ENCODE measurements at places on chromosomes 13 and 19. TPM values are rescaled to one million over a fixed set of nuclear protein-coding genes. Genes with fewer than 3 reads are reported as not detected.

DNA sequence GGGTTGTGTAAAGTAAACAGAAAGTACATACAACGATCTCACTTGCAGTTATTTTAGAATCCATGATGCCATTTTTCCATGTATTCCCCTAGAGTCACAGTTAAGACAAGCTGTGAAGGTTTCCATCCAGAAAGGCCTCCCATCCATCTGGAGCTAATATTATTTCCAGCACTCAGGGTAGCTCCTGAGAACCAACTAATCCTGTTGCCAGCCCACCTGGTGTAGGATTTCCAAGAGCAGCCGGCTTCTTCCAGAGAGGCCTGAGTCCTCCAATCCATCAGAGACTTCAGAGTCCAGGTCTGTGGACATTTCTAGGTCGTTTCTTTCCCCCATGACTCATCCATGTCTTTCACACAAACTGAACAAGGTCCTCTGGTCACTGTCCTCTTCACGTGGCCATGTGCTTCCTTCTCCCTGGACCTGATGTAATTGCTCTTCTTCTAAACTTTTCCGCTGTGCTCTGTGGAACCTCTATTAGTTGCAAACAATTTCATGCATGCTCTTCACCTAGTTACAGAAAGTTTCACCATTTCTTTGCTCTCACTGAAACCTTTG lies 270.3 kb upstream of the TMTC4 start:
- H3K27ac ChIP-seq, result no peak overlapping the region
- no peaks in the 10 kb centered on the region for H3K4me1 ChIP-seq
- no peaks in the 10 kb centered on the region for H3K36me3 ChIP-seq

DNA sequence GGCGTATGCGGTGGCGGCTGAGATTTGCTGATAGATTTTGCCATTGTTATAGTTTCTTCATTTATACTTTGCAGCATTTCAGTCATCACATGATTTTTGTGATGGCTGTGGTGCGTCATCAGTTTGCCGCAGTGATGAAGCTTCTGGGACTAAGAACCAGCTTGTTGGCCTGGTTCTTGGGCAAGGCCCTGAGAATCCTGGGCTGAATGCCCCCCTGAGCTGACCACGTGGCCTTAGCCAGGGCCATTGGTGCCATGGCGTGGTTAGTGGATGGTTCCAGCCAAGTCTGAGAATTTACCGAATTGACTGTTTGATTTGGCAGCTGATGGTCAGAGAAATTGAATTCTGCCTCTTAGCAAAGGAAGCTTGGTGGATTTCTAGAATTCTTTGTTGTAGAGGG lies 17.8 kb downstream of the GATAD2A start:
- no peak for DNase-seq
- peaks cover 84% of the 10 kb centered on the region for H3K4me1 ChIP-seq
- H3K27me3 ChIP-seq, result no peaks in the 10 kb centered on the region
- H3K27ac ChIP-seq, result no peak overlapping the region
- no peaks in the 10 kb centered on the region for H3K36me3 ChIP-seq

- no peak overlapping the region for H3K27ac ChIP-seq
- H3K4me1 ChIP-seq, result no peaks in the 10 kb centered on the region
- no peaks in the 10 kb centered on the region for H3K36me3 ChIP-seq
- no peaks in the 10 kb centered on the region for H3K27me3 ChIP-seq
- no peak overlapping the region for H3K4me3 ChIP-seq
Measured at GRCh38 chr13:56528040-56528790, 612.5 kb upstream of the PRR20A start.

DNA sequence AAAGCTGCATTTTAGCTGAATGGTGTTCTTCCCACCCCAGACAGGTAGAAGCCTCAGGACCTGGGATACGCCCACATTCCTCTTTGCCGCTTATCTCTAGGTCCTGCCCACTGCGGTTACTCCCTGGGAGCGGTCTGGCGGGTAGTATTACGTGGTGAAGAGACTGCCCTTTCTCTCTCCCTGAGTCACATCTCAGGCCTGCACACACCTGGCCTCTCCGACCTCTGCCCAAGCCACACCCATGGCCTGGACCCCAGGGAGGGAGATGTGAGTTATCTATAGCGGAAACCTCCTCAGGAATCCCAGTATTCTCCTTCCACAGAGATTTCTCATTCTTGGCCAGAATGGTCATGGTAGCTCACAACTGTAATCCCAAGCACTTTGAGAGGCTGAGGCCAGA lies 17.3 kb downstream of the RHPN2 start:
- H3K27ac ChIP-seq, result no peak overlapping the region
- no peaks in the 10 kb centered on the region for H3K27me3 ChIP-seq
- no peaks in the 10 kb centered on the region for H3K36me3 ChIP-seq
- H3K4me1 ChIP-seq, result no peaks in the 10 kb centered on the region
- no peak for DNase-seq
- no peak overlapping the region for H3K4me3 ChIP-seq

DNA sequence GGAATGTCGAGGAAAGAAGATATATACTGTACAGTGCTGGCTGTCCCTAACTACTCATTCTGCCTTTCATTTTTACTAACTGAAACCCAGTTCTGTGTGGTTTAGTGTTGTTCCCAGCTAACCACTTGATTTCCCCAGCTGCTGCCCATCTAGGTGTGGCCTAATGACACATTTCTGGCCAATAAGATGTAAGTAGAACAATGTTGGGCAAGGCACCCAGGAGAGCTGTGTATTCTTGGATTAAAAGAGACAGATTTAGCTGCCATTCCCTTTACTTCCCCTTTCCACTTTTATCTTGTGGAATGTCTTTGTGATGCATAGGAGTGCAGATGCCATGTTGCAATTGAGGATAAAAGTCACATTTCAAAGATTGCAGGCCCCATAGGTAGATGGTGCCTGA lies 28.3 kb upstream of the PCDH9 start:
- H3K4me1 ChIP-seq, result no peaks in the 10 kb centered on the region
- DNase-seq, result no peak
- H3K27me3 ChIP-seq, result no peaks in the 10 kb centered on the region

- no peak for DNase-seq
- no peaks in the 10 kb centered on the region for H3K36me3 ChIP-seq
- H3K27ac ChIP-seq, result no peak overlapping the region
- H3K27me3 ChIP-seq, result peaks cover 24% of the 10 kb centered on the region
Measured at GRCh38 chr19:54299126-54299498, 13.9 kb downstream of the LILRA5 start.

DNA sequence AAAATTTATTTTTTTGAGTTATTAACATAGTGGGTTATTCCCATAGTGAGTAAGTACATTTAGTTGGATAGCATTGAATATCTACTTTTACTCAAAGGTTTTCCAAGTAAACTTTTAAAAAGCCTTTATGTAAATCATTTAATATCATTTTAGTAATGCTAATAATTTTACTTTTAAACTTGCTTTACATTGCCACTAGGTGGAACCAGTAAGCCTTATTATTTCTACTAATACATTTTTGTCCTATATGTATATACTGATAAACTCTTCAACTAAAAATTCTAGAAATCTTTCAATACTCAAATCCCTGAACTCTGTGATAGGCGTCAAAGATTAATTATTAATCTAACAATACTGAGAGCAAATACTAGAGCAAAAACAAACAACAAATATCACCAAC lies 1709.2 kb upstream of the PCDH20 start:
- DNase-seq, result no peak
- H3K27me3 ChIP-seq, result no peaks in the 10 kb centered on the region
- no peak overlapping the region for H3K27ac ChIP-seq
- no peak overlapping the region for H3K4me3 ChIP-seq
- H3K4me1 ChIP-seq, result no peaks in the 10 kb centered on the region

- H3K27me3 ChIP-seq, result no peaks in the 10 kb centered on the region
- no peak overlapping the region for H3K27ac ChIP-seq
- H3K36me3 ChIP-seq, result no peaks in the 10 kb centered on the region
- no peak overlapping the region for H3K4me3 ChIP-seq
- DNase-seq, result no peak
- H3K4me1 ChIP-seq, result no peaks in the 10 kb centered on the region
Measured at GRCh38 chr13:71067165-71067815, 799.7 kb downstream of the DACH1 start.

DNA sequence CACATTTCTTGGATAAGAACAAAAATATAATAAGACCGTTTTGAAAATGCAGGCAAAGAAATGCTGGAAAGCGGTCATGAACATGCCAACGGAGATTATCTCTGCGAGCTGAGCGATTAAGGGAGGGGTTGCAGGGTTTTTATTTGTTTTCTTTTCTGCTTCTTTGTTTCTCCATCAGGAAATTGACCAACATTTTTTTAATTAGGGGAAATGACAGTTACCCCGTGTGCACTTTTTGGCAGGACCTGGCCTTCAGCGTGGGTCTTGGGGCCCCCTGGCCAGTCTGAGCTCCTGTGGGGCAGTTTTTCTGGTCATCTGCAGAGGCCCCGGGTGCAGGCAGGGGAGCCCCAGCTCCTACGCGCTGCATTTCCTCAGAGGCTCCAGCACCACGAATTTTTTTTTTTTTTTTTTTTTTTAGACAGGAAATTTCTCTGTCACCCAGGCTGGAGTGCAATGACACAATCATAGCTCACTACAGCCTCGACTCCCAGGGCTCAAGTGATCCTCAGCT lies 31.3 kb upstream of the HOMER3 start:
- no peak for DNase-seq
- no peaks in the 10 kb centered on the region for H3K27me3 ChIP-seq
- no peaks in the 10 kb centered on the region for H3K36me3 ChIP-seq
- no peaks in the 10 kb centered on the region for H3K4me1 ChIP-seq

DNA sequence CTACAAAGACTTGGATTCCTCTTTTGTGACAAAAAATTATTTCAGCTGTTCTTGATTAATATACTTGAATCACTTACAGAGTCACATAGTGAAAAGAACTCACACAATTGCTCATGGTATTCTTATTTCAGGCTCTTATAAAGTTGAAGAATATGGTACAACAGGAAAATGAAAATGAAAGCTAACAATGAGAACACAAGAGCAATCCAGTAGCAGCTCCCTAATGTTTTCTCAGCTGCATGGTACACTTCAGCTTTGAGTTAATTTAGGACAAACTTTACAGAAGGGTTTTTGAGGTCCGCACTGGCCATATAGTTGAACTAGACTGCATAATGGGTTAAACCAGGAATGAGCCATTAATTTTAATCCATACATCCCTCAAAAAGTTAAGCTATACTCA lies 1261.8 kb downstream of the SLITRK5 start:
- no peaks in the 10 kb centered on the region for H3K36me3 ChIP-seq
- no peaks in the 10 kb centered on the region for H3K27me3 ChIP-seq
- no peak overlapping the region for H3K4me3 ChIP-seq
- H3K4me1 ChIP-seq, result no peaks in the 10 kb centered on the region
- H3K27ac ChIP-seq, result no peak overlapping the region
- DNase-seq, result no peak

DNA sequence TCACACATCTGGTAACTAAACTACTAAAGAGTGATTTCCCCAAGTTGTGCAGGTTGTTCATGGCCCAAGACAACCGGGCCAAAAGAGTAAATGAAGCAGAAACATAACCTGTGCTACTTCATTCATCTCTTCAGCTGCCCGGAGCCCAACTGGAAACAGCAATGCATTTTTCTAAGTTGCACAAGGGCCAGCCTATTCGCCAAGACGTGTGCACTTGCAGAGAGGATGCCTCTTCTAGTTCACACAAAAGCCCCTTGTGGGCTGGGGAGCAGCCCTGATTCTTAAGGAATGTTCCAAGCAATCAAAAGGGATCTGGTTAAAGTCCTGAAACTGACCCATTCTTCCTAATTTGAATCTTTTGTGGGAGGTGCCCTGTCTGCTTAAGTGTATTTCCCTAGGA lies 275.8 kb downstream of the SHISA2 start:
- no peak overlapping the region for H3K4me3 ChIP-seq
- no peaks in the 10 kb centered on the region for H3K4me1 ChIP-seq
- DNase-seq, result no peak
- peaks cover 29% of the 10 kb centered on the region for H3K27me3 ChIP-seq

GRCh38 chr19:58556622-58557220 lies 1.7 kb downstream of the UBE2M start:
- H3K4me1 ChIP-seq, result peaks cover 53% of the 10 kb centered on the region
- H3K36me3 ChIP-seq, result no peaks in the 10 kb centered on the region
- peak overlapping the region; percentile 100 for H3K27ac ChIP-seq
- no peaks in the 10 kb centered on the region for H3K27me3 ChIP-seq

Gene NUFIP1
- 2.3 TPM for total RNA-seq

Gene SIGLECL1
- total RNA-seq, result not detected

Gene SELENOV
- not detected for total RNA-seq

Gene TEX26
- not detected for total RNA-seq
